ENCODE measurements at places on chromosomes 11 and 22.

DNA sequence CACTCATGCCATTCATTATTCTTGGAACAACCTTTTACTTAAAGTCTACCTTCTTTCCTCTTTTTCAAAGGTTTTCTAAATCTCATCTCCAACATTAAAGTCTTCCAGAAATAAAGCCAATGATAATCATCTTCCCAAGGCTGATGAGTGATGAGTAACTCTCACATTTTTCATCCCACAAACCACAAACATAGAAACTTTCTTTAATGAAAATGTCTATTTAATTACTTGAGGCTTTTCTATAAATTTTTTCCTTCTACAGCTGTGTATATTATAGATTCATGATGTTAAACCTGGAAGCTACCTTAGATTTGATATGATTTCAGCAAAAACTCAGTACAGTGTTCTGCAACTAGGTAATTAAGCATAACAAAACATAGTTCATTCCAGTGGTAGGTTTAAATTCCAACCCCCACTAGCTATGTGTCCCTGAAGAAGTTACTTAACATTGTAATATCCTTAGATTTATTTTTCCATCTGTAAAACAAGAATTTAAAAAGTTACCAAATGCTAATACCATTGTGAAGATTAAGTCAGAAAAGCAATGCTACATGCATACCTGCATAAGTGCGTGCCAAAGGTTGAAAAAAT, 845.4 kb downstream of the KCNA4 start:
- no peak for DNase-seq

DNA sequence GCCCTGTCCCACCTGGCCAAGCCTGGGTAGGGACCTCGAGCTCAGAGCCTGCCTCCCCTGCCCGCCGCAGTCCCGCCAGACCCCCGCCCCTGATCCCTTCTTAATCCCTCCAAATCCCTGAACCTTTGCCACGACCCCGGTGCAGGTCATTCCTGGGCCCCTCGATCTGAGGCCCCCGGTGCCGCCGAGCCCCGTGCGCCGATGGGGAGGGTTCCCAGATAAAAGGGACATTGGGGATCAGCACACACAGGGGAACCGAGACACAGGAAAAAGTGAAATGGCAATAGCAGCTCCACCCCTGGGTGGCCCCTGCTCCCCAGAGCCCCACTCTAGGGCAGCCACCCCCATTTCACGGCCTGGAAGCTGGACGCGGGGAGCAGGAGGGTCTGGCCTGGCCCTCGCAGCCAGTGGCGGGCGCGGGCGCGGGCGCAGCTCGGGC, 1.3 kb upstream of the WNT7B start:
- DNase-seq: no peak

- no peak for DNase-seq
These were observed 55.3 kb upstream of the TEAD1 start for GRCh38 chr11:12618743-12619540.

DNA sequence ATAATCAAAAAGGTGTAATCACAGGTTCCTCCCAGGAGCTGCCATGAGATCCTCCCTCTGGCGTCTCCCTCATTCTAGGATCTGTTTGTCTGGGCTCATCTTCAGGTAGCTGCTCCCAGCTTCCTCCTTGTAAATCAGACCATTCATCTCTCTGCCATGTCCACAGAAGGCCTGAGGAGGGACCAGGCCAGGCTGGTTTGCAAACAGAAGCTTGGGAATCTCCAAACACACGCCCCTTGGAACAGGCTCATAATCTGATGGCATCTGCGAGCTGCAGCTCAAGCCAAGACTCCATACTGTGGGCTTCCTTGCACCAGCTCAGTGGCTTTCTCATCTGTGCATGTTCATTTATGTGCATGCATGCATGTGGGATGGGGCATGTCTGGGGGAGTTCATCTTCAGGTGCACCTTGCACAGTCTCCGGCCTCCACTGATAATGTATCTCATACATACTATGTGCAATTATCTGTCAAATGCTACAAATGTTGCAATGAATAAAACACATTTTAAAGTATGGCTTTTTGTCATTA, 134.9 kb downstream of the NXPE2 start:
- no peak for DNase-seq

DNA sequence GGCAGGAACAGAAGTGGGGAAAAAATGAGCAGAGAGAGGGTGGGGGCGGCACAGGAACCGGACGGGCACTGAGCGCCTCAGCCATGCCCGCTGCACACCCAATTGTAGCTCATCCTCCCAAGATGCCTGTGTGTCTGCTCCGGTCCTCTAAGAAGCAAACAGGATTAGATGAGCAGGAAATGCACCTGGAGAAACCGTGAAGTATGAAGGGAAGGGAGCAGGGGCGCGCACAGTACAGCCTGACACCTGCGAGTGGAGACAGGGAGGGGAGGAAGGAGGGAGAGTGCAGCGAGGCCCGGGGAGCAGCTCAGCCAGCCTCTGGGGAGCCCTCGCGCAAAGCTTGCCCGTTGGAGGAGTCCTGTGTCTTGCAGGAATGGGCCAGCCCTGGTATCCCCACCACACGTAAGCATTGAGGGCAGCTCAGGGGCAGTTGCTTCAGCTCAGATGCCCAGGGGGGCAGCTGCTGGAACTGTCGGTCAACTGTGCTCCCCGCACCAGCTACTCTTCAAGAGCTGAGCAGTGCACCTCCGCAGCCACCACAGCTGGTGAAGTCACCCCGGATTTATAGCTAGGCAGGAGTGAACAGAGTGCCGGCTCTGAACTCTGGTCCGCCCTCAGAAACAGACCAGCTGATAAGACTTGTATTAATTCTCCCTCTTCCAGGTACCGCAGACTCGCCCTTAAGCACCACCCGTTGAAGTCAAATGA, 7.0 kb downstream of the DNAJB13 start:
- DNase-seq: no peak

DNA sequence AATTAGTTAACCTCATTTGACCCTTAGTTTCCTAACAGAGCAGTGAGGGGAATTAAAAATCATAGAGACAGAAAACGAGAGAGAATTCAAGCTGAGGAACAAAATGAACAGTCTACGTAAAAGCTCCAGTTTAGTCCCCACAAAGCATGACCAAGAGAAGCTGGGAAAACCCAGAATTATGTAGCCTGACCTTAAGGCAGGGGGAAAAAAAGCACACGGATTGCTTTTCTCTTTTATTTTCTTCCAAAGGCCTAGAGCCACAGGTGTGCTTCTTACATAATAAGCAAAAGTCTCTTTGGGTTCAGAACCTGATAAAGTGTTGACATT, 514 bp upstream of the AMBRA1 start:
- no peak for DNase-seq

- no peak for DNase-seq
These were observed 116.2 kb downstream of the FAT3 start for GRCh38 chr11:92340839-92341238.

DNA sequence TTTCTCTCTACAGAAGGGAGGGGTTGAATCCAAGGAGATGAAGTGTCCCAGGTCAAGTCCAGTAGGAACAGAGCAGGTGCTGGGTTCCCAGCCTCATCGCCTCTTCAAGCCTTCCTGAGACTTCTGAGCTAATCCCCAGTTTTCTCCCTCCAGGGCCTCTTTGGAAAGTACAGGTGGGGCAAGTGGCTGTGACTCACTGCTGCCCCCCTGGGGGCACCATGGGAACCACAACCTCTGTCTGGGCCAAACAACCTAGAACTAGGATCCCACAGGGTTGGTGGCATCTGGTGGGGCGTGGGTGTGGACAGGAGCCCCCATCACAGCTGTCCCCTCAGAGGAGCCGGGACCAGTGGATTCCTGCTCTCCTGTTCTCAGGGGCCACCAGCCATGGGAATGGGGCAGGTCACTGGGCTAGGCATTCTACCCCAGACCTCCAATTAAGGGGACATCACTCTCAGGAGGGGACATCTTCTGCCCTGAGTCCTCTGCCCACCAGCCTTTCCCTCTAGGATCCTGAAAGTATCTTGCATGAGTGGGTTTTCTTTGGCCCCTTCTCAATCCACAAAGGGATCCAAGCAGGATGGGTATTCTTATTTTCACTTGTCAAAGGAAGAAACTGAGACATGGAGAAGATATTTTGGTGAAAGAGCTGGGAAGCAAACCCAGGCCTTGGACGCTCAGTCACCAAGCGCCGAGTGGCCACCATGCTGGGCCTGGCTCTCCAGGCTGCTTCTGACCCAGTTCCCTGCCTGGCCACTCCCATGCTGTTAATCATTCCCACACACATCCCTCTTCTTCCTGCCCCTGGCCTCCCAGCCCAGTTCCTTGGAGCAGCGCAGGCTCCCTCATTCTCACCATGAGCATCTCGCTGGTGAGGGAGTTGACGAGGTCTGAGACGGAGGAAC, 23.8 kb downstream of the LRRC10B start:
- no peak for DNase-seq

DNA sequence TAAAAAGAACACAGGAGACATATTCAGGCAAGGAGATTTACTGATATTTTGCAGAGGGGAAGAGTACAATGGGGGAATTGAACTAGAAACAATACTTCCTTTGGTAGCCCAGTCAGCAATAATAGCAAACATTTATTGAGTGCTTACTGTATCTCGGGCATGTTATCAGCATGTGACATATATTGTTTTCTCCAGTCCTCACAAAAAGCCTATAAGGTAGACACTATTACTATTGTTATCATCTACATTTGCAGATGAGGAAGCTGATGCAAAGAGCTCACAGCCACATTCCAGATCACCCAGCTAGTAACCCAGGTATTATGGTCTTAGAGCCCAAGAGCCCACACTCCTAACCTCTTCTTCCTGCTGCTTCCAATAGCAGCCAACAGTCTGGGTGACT, 27.9 kb downstream of the NAV2 start:
- DNase-seq: no peak

GRCh38 chr11:38315151-38315550, 1717.1 kb upstream of the RAG2 start:
- no peak for DNase-seq

- DNase-seq: no peak
These were observed 25.7 kb upstream of the KRTAP5-7 start for GRCh38 chr11:71501071-71501985.

GRCh38 chr22:46070803-46071450, 79.4 kb upstream of the PPARA start:
- no peak for DNase-seq

DNA sequence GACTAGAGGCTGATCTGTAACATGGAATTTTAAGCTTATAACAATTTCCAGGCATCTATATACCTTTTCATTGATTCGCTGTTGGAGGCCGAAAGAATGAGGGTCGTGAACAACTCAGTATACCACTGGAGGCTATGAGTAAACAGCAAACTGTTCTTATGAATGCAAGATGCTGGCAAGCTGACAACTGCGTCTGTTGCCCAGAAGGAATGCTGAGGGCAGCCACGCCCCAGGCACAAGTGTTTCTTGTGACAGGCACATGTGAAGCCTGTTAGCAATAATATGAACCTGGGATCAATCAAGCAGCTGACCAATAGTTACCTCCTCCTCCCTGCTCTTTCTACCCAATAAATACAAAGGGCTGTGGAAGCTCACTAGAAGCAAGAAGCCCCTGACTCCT, 15.3 kb downstream of the RTCB start:
- no peak for DNase-seq

GRCh38 chr11:75873417-75874221, 58.6 kb downstream of the UVRAG start:
- DNase-seq: no peak

DNA sequence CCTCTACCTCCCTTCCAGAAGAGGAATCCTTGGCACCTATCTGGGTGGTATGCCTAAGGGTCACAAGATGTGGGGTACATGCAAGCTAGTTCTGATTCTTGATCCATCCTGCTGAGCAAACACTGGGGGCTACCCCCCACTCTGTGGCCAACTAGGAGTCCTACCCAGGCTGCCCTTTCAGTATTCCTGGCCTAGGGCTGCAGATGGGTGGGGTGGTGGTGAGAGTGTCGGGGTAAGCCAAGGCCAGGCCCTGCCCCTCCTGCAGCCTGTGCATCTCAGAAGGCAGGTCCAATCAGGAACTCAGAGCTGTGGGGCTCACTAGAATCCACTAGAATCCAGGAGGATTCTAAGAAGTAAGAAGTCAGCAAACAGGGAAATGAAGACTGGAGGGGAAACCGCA, 10.9 kb downstream of the SSH3 start:
- DNase-seq: no peak

- no peak for DNase-seq
These were observed 30.0 kb upstream of the MMP7 start for GRCh38 chr11:102560555-102561011.

DNA sequence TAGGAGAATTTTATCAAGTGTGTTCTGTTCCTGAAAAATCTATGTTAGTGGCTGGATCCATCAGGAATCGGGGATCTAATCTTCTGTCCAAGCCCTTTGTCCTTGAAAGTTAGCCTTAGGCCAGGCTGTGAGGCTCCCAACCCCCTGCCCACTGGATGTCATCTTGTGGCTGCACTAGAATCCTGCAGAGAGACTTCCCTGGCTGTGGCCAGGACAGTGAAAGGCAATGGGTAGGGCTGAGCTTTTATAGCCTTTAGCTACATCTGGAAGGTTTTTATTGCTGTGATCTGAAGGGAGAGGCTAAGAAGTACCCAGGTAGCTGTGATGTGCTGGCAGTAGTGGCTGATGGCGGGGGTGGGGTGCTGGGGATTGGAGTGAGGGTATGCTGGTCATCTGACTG, 2.1 kb downstream of the OAF start:
- no peak for DNase-seq

DNA sequence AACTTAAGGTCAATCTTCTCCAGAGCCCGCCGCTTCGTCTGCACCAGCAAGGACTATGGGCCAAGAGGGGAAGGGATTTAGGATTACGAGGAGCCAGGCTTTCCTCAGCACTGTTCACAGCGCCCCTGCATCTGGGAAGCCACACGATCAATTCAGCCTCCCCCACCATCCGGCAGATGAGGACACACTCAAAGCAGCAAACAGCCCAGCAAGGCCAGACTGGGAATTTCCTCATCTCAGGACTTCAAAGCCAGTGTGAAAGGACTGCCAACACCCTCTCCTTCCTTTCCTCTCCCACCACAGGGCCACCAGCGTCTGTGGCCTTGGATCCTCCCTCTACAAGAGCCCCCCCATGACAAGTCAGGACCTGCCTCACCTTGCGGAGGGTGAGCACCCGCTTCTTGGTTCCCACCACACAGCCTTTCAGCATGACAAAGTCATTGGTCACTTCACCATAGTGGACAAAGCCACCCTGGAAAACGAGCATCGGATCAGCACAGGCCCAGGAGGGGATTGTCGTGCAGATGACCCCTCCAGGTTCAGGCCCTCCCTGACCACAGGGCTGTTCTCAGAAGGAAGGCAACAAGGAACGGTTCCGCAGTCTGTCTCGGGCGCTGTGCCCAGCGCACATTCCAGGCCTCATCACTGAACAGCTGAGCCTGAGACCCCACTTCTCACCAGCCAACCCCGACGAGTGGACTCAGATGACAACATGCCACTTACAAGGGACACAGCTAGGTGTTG, 6.0 kb downstream of the RPL3 start:
- DNase-seq: no peak

Measured in stimulated activated CD8-positive, alpha-beta memory T cell treated with anti-CD3 and anti-CD28 coated beads, Interleukin-4, amount 100 ng/mL, for 4 hours (primary cell).